Activated naive CD4-positive, alpha-beta T cell treated with anti-CD3 and anti-CD28 coated beads for 36 hours (primary cell): ENCODE measurements at places on chromosomes 3 and 15.

DNA sequence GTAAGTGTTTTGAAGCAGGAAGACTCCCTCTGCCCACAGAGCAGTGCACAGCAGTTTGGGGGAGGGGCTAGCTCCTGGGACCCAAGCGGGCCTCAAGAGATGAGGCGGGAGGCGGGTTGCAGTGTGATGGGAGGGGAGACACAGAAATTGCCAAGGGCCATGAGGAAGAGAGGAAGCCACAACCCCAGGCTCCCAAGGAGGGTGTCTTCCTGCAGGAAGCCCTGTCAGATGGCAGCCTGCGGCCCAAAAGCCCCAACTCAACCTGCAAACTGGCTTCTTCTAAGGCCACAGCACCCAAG is 7.3 kb upstream of the ISLR2 start:
- DNase-seq, result no peak

- DNase-seq, result no peak
Measured at GRCh38 chr3:85662462-85662861, 703.7 kb downstream of the CADM2 start.

DNA sequence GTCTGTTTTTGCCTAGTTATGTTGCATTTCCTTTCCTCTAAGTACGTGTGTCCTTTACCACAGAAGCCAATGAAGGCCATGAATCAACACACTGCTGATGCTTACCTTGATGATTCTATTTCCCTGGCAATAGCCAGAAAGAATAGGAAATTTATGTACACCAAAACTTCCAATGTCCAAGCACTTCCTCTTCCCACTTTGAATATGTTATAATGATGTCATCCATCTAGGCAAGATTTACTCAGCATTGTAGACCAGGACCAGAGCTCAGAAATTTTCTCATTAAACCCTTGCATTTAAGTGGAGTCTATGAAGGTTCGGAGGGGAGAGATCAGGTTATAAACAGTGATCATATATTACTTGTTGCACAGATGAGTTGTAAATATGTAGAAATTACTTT is 126.0 kb downstream of the THRB start:
- DNase-seq, result no peak

- DNase-seq, result no peak
Measured at GRCh38 chr3:162626172-162626571, 1129.6 kb downstream of the OTOL1 start.

DNA sequence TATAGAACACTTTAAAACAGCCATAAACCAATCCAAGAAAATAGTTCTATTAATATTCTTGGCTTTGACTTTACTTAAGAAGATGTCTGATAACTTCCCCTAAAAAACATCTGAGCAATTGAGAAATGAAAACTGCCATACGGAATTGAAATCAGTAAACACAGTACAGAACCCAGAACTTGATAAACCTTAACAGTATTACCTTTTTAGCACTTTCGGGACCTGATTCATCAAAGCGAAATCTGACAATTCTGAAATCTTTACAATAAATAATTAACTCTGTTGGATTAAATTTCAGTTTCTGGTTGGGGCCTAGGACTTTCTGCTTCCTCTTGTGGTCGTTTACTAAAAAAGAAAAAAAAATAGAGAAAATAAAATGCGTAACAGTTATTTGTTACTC is 17.3 kb downstream of the MTMR10 start:
- no peak for DNase-seq

DNA sequence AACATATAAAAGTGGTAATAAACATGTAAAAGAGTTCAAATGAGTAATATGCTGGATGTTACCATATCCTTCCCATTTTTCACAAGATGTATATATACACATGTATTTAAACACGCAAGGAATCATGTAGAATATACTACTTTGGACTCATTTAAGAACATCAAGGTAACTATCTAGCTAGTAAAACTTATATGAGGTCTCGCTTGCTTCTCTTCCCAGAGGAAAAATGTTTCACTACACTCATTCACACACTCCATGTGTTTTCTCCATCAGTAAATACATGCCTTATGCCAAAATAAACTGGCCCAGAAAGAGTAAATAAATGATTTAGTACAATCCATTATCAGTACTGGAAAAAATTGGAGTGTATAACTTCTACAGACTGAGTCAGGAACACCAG is 229.2 kb upstream of the MME start:
- DNase-seq, result no peak

- DNase-seq, result no peak
Measured at GRCh38 chr15:57782731-57783130, 76.2 kb downstream of the POLR2M start.

- no peak for DNase-seq
Measured at GRCh38 chr15:85473455-85473854, 93.1 kb downstream of the AKAP13 start.

DNA sequence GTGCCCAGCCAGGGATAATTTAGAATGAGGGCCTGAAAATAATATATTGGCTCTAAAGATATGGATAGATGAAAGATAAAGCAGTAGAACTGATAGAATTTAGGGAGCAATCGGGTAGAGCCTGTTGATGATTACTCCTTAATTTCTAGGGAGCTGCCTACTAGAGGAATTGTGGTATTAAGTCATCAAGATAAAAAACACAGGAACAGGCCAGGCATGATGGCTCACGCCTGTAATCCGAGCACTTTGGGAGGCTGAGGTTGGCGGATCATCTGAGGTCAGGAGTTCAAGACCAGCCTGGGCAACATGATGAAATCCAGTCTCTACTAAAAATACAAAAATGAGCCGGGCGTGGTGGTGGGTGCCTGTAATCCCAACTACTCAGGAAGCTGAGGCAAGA is 130.4 kb downstream of the PCCB start:
- no peak for DNase-seq

GRCh38 chr3:71062037-71062932 is 521.2 kb downstream of the FOXP1 start:
- DNase-seq, result no peak

DNA sequence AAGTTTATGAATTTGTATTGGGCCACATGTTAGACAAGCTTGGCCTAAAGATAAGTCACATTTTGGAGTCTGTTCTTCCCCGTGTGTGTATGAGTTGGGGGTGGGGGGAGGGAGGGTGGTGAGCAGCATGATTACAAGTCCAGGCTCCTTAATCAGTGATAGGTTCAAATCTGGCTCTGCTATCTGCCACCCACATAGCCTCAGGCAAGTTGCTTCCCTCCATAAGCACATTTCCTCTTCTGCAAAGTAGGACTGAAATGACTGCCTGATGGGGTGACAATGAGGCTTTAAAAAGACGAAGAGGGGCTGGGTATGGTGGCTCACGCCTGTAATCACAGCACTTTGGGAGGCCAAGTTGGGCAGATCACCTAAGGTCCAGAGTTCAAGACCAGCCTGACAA is 1.1 kb upstream of the SPATA12 start:
- no peak for DNase-seq

- no peak for DNase-seq
Measured at GRCh38 chr3:447671-448070, 251.1 kb downstream of the CHL1 start.

DNA sequence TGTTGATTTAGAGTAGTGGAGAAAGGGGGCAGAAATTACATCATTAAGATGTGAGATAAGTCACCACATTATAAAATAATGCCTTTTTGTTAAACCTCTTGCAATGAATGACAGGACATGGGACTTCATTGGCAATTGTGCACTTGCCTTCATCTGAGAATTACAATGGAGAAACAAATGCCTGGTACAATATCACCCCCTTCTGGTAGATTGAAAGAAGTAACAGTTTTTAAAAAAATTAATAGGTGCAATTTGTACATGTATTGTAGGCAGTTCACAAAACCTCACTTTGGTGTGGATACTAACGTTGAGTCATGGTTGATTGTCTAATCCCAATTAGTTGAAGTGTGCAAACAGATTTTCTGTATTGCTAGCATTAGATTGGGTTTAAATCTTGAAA is 4.6 kb upstream of the P2RY14 start:
- DNase-seq, result no peak

DNA sequence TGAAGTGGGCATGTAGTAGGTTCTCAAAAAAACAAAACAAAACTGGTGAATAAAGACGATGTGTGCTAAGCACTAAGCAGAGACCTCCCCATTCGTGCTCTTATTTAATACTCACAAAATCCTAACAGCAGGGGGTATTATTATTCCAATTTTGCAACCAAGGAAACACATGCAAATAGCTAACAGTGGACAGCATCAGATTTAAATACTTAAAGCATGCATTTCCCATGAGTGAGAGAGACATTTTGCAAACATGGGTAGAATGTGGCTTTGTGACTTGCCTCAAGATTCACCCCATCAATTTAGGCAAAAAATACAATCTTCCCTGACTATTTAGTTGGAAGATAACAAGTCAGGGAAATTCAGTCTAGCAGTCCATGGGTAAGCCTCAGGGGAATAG is 946.2 kb upstream of the CFAP20DC start:
- no peak for DNase-seq

GRCh38 chr3:169809230-169809795 is 3.4 kb upstream of the LRRIQ4 start:
- no peak for DNase-seq

DNA sequence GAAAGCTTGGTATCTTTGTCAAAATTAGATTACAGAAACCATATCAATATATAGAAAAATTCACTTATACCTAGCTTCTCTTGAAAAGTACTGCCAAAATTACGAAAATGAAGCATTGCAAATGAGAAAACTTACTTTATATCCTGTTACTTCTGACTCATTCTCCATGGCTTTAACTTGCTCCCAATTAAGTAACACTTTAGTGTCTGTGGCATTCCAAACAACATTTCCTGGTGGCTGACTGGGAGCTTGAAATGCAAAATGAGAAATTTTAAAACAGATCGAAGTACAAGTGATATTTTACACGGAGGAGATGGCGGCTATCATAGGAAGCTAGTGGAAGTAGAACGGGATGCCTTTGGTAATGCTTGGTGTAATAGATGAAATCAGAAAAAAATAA is 347.3 kb downstream of the CNTN3 start:
- DNase-seq, result no peak

DNA sequence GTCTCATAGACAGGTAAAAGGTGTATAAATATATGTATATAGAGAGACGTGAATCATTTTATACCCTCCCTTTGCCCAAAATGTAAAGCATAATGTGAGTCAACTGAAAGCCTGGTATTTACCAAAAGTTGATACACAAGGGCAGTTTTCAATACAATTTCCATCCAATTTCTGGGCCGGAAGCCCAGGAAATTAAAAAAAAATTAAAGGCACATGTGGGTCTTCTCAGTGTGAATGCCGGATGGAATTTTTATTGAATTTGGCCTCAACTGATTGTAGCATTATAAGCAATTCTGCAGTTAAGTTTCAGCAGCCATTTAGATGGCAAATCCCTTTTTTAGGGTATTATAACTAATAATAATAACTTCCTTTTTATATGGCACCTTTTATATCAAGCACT is 3.3 kb upstream of the CNTN3 start:
- DNase-seq, result no peak

GRCh38 chr3:21372316-21372715 is 378.7 kb downstream of the ZNF385D start:
- no peak for DNase-seq

- no peak for DNase-seq
Measured at GRCh38 chr15:83955806-83956265, 279.7 kb upstream of the GOLGA6L4 start.

GRCh38 chr3:185924375-185924774 is 13.4 kb downstream of the TRA2B start:
- DNase-seq, result no peak

DNA sequence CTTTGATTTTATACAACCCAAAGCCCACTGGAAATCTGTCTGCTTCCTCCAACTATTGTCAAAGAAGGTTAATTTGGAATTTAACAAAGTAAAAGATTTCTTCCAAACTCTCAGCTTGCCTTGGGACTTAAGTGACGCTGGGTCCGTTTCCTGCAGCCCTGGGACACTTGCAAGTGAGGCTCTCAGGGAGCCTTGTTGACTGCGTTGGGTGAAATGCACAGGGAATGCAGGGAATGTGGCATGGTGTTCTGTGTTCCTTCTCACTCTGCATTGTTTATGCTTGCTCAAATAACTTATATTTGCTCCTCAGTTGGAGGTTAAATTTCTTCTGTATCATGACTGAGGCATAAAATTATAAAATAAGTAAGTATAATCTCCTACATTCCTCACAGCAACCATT is 60.9 kb upstream of the TJP1 start:
- no peak for DNase-seq

GRCh38 chr15:70763120-70763949 is at the start of gene UACA:
Gene UACA (minus strand): TSS chr15:70763558. CDS start chr15:70763407, 151 bp downstream.
- peak; percentile 91 for DNase-seq

DNA sequence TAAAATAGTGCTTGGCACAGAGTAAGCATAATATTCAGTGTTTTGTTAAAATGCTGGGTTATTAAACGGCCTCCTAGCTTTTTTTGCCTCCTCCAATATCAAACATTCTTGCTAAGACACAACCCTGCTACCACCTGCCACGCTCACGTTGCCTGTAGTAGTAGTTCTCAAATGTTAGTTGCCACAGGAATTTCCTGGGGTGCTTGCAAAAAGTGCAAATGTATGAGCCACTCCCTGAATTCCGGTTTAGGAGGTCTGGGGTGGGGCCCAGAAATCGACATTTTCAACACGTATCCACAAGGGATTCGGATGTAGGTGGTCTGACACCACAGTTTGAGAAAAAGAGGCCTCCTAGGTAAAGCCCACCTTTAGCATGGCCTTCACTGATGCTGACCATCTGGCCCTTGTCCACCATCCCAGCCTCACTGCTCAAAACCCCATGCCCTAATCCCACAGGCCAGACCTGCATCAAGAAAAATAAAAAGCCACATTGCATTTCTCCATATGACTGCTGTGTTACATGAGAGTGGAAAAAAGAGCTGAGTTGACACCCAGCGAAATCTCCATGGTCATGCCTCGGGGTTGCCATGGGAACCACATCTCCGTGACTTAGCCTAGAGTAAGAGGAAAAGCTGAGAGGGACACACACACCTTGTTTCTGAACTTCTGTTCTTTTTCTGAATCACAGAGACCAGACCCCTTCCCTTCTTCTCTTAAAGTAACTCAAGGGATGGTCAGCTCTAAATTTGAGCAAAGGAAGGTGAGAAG is 116.4 kb upstream of the HES1 start:
- no peak for DNase-seq

DNA sequence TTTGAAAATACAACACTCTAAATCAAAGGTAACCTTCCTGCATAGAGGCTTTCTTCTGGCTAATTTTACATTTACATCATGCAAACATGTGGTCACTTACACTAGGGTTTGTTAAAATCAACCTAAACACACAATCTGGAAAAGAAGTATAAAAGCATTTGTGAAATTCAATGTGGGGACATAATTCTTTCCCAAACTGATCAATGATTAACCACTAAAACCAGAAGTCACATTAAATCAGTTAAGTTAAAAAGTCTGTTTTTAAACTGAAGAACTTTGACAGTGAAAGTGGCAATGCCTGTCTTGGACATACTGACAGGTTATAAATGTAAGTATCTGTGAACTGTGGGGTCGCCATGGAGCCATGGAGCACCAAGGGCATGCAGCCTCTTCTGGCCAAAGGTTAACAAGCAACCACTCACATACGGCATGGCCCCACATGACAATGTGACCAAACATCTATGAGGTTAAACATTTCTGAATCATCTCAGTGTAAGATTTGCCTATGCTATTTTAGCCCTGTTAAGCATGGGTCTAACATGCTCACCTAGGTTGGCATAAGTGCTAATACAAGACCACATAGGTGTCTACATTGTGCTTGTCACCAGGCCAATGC is 278.2 kb downstream of the CTNNB1 start:
- DNase-seq, result no peak

GRCh38 chr3:54856271-54856670 is 71.6 kb downstream of the LRTM1 start:
- DNase-seq, result no peak

GRCh38 chr15:101024073-101024695 is 105.0 kb downstream of the LRRK1 start:
- DNase-seq, result no peak
